ENCODE measurements at places on chromosomes 7 and 10.

GRCh38 chr10:9602998-9603397 is 1414.7 kb upstream of the CELF2 start:
- DNase-seq, result no peak

DNA sequence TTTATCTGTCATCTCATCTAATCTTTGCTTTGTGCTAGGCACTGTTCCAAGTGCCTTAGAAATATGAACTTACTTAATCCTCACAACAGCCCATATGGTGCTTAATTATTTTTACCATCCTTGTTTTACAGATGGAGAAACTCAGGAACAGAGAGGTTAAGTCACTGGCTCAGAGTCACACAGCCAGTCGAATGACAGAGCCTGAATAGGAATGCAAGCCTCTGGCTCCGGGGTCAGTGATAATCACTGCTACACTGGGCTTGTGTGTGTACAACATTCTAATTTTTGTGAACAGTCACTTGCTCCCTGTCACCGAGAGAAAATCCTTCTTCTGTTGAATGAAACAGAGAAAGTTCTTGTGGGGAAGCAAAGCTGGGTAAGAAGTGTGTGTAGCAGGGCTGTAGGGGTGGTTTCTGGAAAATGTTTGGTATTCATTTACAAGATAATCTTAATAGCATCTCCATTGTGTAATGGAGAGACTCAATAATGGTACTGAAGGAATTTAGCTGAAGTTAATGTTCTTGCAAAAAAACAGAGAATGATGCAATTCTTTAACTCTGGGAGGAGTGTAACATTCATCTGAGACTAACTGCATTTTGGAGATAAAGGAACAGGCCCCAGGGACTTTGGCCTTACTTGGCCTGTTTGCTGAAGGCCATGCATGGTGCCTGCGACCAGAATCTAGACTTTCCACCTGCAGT is 290.6 kb downstream of the FRMD4A start:
- DNase-seq, result peak; percentile 79

GRCh38 chr7:12729112-12729511 is 41.7 kb downstream of the ARL4A start:
- peak; percentile 36 for DNase-seq

- DNase-seq, result no peak
Observed at GRCh38 chr10:69663369-69663947, 33.4 kb downstream of the FAM241B start.

- DNase-seq, result peak; percentile 62
Observed at GRCh38 chr10:31261511-31262311, 57.3 kb upstream of the ZEB1 start.

DNA sequence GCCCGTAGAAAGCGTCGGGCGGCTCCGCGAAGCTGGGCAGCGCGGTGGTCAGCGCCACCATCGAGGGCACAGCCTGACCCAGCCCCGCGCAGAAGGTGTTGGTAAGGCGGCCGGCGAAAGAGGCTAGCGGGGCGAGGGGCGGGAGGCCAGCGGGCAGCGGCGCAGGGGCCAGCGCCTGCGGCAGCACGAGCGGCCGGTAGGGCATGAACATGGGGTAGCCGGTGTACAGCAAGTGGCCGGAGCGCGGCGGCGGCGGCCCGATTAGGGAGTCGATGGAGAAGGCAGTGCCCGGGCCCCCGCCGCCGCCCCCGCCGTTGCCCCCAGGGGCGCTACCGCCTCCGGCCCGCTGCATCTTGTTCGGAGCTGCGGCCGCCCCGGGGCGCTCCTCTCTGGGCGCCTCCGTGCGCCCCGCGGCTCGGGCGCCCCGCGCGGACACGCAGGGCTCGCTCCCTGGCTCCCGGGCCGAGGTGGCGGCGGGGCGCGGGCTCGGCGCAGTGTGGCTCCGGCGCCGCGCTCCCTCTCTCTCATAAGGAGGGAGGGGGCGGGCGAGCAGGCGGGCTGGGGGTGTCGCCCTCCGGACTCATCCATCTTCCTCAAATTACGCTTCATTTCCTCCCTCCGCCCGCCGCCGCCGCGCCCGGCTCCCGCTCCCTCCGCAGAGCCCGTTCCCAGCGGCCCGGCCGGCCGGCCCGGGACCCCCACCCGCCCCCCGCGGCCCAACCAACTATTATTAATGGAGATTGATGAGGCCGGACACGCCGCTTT is at the start of gene GBX1:
Gene GBX1, minus strand, starts transcription at position 498 of the 765 bp plus-strand sequence. Its CDS starts 146 bp downstream, at position 352.
- DNase-seq, result peak; percentile 57

DNA sequence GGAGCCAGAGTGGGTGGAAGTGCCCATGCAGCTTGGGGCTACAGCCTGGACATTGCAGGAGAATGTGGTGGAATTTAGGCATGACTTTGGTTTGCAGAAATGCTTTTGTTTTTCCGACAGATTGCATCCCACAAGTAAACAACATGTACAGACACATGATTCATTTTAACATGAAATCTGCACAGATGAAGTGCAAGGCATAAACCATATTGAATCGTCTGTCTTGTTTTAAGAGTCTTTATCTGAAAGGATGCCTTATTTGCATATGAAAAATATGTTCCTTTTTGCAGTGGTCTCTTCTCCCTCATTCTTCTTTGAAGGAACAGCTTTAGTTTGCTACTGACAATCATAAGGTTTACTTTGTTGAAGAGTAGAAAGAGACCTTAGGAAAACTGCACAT is 94.9 kb downstream of the NXPH1 start:
- no peak for DNase-seq

GRCh38 chr7:42914421-42915045 is 2.7 kb upstream of the C7orf25 start:
- peak; percentile 68 for DNase-seq

GRCh38 chr7:93148144-93148543 is at the start of gene SAMD9L:
TSS of gene SAMD9L (minus strand) at chr7:93148385. CDS start at chr7:93135971, 12,414 bp downstream.
- DNase-seq, result peak; percentile 44

DNA sequence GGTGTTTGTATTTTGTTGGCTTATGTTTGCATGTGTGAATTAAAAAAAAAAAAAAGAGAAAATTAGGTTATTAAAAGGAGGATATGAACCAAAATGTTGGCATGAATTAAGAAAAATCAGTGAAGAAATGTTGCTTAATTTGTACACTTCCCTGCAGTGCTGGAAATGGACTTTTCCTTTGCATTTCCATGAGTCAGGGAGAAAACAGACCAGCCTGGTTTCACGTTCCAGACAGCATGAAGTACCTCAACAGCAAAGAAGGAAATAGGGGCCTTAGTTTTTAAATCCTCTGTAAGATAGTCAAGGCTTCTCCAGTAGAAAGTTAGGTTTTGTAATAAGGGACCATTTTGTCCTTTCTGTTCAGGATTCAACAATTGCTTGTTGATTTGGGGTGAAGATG is 159.7 kb downstream of the CELF2 start:
- no peak for DNase-seq

GRCh38 chr7:7536396-7537019 is 835 bp upstream of the COL28A1 start:
- DNase-seq, result no peak

- DNase-seq, result no peak
Observed at GRCh38 chr10:76302481-76302880, 871.1 kb downstream of the LRMDA start.

DNA sequence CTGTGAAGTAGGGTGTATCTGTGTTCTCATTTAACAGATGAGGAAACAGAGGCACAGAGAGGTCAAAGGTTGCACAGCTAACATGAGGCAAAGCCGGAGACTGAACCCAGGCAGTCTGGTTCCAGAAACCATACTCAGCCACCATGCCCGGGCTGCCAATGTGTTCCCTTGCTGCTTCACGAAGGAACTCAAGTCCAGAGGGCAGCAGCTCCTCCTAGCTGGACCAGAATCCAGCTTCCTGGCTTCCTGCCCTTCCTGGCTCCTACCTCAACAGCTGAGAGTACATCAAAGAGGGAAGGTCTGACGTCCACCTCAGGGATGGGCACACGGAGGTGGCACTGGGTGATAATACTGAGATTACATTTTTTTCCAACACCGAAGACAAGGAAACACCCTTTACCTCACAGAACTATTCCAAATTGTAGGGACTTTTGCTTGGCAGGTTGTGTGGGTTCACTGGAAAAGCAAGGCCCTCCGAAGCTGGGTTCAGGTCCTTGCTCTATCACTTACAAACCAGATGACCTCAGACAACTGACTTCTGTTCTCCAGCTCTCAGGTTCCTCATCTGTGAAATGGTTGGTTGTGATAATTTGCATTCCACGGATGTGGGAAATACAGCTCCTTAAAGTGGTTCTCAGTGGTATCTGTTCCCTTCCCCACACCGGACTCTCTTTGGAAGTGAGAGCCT is 154.1 kb upstream of the ZMIZ1 start:
- peak; percentile 27 for DNase-seq
